ENCODE measurements at places on chromosomes 2 and 18.

- no peak for DNase-seq
Measured at GRCh38 chr2:152223977-152224376, 48.4 kb upstream of the STAM2 start.

DNA sequence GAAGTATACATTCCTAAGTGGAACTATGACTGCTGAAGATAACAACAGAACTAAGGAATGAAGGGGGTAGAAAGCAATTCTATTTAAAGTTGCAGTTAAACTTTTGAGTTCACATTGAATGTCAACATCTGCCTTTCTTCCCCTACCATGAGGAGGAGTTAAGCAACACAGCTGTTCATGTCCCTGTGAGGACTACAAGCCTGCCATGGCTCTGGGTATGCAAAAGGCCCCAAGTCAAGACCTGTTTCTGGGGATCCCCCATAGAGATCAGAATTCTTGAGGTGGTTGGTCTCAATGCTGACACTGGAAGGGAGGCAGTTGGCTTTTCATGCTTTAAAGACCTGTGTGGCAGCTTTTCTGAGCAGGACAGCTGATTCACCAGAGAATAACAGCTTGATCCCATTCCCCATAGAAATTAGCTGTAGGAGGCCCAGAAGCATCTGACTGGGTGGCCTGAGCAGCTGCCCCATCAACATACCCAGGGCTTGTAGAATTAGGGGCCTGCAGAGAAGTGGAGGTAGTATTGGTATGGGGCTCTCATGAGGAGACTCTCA lies 131.0 kb downstream of the SETBP1 start:
- DNase-seq: no peak

DNA sequence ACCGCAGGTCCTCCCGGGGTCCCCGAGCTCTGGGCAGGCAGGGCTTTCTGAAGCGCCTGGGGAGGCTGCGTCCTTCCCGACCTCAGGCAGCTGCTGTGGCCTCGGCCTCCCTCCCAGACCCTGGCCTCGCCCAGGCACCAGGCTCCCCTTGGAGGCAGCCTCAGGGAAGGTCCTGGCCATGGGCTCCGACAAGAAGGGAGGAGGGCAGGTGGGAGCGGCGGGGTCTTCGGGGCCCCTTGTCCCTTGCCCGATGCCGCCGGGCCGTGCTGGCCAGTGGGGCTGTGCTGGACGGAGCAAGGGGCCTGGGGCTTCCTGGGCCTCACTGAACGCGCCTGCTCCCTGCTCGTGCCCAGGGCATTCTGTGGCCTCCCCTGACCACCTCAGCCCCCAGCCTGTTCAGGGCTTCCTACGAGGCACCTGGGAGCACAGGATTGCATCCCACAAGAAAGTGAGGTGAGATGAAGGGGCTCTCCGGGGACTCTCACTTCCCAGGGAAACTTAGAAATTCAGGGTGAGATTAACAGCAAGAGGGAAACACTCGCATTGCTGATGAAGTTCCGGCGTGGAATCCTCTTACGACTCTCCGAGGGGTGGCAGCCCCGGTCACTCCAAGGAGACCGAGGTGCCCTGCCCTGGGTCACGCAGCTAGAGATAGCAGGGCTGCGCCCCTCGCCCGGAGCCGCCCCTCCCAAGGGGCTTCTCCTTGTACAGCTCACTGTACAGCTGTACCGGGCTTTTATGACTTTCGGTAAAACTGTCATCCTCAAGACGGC lies 778 bp downstream of the MFSD2B start:
- DNase-seq: no peak

GRCh38 chr18:51754566-51754965 lies 557.1 kb upstream of the MEX3C start:
- DNase-seq: no peak

DNA sequence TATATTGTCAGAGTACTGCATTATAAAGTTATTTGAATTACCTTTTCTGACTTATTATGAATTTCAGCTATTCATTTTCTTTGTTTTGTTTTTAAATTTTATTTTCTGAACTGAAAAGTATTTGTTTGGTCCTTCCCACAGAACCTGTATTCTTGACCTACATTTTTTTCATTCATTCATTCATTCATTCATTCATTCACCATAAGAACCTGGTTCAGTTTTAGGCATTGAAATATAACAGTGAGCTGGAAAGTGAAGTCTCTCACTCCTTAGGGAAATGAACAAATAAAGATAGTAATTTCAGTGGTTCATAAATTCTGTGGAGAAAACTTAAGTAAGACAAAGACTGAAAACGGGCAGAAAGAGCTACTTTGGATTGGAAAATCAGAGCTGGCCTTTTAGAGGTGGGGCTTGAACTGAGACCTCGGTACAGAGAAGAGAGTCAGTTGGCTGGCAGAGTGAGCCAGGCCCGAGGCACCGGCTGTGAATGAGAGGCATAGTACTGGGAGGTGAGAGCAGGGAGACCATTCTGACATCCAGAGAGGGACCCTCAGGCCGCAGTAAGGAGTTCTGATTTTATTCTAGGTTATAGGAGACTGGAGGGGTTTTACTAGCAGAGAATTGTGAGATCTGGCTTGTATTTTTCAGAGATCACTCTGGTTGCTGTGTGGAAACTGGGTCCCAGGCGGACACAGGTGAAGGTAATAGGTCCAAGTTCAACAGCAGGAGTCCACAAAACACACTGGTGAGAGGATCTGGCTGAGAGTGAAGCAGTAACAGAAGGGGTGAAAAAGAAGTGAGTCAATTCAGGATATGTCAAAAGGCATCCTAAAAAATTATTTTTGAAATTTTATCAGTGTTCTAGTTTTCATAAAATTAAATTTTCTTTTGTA lies 75.8 kb upstream of the FN1 start:
- no peak for DNase-seq

GRCh38 chr18:34633368-34633767 lies 76.7 kb upstream of the DTNA start:
- no peak for DNase-seq

GRCh38 chr18:54801374-54801773 lies 26.9 kb upstream of the RAB27B start:
- no peak for DNase-seq

DNA sequence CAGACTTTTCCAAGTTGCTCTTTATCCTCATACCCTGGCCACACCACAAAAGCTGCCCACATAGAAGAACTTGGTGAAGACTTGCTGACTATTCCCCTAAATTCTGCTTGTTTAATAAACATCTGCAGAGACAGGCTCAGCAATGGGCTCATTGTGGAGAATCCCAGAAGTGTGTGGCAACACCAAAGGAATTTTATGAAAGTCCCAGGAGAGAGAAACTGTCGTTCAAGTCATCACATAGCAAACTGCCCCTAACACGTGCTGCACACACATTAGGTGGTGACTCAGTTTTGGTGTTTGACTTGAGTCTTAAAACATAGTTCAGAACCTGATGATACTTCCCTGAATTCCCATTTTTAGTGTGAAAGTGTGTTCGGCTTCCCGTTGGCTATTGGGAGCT lies 38.6 kb downstream of the CYP1B1 start:
- no peak for DNase-seq

Data from T follicular helper cell (primary cell).